IMR-90 (cell line): ENCODE measurements at places on chromosomes 2 and 18. TPM values are rescaled to one million over a fixed set of nuclear protein-coding genes. Genes with fewer than 3 reads are reported as not detected.

- DNase-seq = no peak
Observed at GRCh38 chr2:54053830-54054229, 61.6 kb upstream of the ACYP2 start.

DNA sequence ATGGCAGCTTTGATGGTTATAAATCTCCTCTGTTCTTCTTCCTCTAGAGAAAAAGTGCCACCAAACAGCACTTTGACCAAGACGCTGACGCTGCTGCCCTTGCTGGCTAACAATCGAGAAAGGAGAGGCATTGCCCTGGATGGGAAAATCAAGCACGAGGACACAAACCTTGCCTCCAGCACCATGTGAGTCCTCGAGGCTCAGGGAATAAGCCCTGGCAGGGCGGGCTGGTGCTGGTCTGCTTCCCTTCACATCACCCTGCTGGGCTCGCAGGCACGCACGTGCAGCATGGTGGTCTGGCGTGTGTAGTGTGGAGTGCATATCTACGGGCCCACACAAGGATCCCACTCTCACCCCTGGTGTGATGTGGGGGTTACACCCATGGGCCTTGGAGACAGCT, 19.4 kb upstream of the DGKD start:
- no peak for DNase-seq

Gene DSG1
- total RNA-seq = not detected in 2 replicates

DNA sequence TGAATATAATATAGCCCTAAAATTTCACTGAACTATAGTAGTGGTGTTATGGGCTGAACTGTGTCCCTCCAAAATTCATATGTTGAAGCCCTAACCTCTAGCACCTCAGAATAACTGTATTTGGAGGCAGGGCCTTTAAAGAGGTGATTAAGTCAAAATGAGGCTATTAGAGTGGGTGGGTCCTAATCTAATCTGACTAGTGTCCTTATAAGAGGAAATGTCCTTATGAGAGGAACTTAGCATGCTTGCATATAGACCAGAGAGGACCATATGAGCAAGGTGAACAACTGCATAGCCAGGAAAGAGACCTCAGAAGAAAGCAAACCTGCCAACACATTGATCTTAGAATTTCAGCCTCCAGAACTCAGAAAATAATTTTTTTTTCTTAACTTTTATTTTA, 238.4 kb downstream of the ZEB2 start:
- DNase-seq = no peak

Gene GAL3ST2
- total RNA-seq = not detected in 2 replicates

DNA sequence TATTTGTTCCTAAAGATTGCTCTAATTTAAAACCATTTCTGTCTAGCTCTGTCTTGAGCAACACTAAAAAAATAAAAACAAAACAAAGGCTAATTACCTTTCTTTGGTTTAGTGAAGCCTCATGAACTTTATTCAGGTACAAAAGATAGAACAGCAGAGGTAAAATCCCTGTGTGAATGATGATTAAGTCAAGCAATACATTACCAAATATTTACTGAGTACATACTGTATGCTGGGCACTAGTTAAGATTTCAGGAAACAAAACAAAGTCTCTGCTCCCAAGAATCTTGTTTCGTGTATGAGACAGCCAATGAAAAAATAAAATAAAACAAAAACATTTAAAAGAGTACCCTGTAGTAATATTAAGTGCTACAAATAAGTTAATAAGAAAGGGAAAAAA, 257.5 kb downstream of the RND3 start:
- no peak for DNase-seq
